HuH-7.5 (cell line): ENCODE measurements at places on chromosomes 2 and 18.

DNA sequence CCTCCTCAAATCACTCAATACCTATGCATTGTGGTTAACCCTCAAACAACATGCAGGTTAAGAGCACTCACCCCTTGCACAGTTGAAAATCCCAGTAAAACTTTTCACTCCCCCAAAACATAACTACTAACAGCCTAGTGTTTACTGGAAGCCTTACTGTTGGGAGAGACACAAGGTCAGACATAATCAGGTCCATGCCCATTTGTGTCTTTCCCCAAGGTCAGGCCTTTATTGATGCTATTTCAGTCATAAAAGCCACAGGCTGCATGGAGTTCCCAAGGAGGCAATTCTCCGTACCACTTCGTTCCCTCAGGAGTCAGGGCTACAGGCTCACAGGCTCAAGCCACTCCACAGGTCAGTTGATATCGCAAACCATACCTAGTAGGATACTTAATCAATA is 180.2 kb downstream of the NCK2 start:
- no peak for DNase-seq

GRCh38 chr2:136112317-136113208 is 5.4 kb downstream of the CXCR4 start:
- no peak for DNase-seq

DNA sequence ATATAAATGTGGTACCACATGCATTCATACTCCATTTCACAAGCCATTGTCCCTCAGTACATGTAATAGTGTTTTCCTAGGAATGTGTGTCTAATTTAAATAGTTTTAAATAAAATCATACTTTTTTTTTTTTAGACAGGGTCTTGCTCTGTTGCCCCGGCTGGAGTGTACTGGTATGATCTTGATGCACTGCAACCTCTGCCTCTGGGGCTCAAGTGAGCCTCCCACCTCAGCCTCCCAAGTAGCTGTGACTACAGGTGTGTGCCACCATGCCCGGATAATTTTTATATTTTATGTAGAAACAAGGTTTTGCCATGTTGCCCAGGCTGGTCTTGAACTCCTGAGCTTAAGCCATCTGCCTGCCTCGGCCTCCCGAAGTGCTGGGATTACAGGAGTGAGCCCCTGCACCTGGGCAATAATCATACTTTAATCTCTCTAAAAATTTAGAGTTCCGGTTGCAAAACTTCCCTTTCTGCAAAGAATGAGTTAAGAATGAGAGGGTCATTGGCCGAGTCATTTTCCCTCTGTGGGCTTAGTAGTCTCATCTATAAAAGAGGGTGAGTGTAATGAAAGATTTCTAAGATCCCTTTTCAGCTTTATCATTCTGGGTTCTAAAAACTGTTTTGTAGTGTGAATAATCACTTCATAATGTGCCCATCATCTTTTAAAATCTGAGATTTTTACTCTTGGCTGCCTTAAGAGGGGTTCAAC is 116.0 kb upstream of the PELI1 start:
- DNase-seq = no peak

- DNase-seq = no peak
Measured at GRCh38 chr2:171084128-171084527, 76.6 kb downstream of the TLK1 start.

GRCh38 chr18:38406607-38407006 is 841.0 kb upstream of the CELF4 start:
- DNase-seq = no peak

DNA sequence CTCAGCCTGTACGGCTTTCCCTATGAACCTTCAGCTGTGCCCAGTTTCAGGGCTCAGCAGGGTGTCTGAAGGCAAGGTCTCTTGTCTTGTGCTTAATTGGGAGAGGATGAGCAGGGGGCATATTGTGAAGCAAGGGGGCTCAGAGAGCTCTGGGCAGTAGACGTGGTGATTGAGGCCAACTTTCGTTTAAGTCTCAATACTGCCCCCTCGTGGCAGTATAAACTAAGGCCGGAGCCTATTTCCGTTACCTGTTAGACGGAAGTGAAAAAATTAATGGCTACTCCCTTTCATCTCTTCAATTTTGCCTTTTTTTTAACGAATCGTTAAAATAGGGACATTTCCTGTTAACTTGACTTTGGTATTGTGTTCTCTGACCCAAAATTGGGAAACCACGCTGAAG is 193.4 kb downstream of the TDRD15 start:
- peak; percentile 27 for DNase-seq

DNA sequence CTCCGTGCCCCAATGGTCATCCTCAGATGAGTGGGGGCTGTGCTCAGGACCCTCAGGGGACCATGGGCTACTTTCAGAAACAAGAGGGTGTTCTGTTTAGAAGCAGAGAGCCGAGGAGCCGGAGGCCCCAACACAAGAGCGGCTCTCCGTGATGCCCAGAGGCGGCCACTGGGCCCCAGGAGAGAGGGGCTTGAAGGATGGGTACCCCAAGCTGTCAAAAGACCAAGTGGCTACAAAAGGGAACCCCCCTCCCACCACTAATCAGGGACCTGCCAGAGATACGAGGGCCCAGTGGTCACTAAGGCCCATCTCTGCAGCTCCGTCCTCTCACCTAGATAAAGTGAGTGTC is 93.6 kb downstream of the HDAC4 start:
- DNase-seq = no peak

- DNase-seq = no peak
Measured at GRCh38 chr2:25222477-25223121, 54.2 kb upstream of the POMC start.

DNA sequence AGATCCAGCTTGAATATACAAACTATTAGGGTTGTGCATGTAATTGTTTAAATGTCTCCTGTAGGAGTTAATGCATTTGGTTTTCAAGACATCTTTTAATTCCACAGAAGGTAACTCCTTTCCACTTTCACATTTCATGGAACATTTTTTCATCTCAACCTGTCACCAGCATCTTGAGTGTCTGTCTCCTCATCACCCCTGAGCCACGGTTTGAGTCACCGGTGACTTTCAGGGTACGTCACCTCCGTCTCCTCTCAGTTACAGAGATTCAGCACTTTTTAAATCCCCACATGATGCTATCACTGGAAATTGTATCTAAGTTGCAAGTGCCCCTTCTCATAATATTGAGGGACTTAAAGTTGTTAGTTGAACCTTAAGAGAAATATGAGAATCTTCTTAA is 25.3 kb downstream of the GPR55 start:
- no peak for DNase-seq

- DNase-seq = no peak
Measured at GRCh38 chr2:9002637-9003365, 683 bp downstream of the MBOAT2 start.

DNA sequence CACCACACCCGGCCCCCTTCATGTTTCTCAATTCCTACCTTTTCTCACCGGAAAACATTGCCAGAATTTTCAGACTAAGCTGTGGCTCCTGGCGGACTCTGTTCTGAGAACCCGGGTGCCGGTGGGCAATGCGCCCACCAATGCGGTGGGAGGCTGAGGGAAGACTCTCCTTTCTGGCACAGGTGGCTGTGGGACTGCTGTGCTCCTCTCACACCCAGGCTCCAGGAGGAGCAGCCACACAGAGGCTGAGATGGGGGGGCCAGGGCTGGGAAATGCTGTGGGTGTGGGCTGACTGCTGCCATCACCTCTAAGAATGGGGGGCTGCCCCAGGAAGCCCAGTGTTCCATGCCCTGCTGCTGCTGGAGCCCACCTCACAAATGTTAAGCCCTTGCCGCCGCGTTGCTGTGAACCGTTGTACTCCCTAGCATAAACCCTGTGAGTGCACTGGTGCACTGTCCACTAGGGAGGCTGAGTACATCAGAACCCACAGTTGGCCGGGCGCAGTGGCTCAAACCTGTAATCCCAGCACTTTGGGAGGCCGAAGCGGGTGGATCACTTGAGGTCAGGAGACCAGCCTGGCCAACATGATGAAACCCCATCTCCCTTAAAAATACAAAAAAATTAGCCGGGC is 152.6 kb downstream of the LDLRAD4 start:
- no peak for DNase-seq

GRCh38 chr2:188576651-188577050 is 285.0 kb downstream of the GULP1 start:
- no peak for DNase-seq

GRCh38 chr2:64934530-64934929 is 54.7 kb upstream of the SLC1A4 start:
- DNase-seq = no peak

GRCh38 chr2:45567974-45568789 is 42.9 kb downstream of the SRBD1 start:
- DNase-seq = no peak

- no peak for DNase-seq
Measured at GRCh38 chr2:236852977-236853374, 232.7 kb upstream of the COPS8 start.

- no peak for DNase-seq
Measured at GRCh38 chr2:74026687-74027241, 42.1 kb downstream of the TET3 start.

GRCh38 chr18:7370375-7370774 is 139.5 kb downstream of the LRRC30 start:
- DNase-seq = no peak

DNA sequence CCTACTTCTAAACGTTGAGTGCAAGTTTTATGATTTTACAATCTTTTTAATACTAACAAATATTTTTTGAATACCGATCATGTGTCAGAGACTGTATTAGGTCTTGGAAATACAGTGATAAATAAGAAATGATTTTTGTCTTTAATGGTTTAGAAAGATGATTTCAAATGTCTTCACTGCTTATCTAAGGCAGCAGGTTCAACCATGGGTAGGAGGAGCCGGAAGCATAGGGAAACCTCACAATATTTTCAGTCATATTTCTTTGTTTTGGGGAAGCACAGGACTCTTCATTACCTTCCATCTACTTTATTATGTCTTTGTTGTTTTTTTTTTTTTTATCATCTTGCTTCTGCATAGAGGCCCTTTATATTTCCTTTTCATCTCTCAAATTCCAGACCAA is 165.2 kb upstream of the EPC2 start:
- no peak for DNase-seq

GRCh38 chr2:85709401-85709811 is 15.2 kb downstream of the GNLY start:
- no peak for DNase-seq

DNA sequence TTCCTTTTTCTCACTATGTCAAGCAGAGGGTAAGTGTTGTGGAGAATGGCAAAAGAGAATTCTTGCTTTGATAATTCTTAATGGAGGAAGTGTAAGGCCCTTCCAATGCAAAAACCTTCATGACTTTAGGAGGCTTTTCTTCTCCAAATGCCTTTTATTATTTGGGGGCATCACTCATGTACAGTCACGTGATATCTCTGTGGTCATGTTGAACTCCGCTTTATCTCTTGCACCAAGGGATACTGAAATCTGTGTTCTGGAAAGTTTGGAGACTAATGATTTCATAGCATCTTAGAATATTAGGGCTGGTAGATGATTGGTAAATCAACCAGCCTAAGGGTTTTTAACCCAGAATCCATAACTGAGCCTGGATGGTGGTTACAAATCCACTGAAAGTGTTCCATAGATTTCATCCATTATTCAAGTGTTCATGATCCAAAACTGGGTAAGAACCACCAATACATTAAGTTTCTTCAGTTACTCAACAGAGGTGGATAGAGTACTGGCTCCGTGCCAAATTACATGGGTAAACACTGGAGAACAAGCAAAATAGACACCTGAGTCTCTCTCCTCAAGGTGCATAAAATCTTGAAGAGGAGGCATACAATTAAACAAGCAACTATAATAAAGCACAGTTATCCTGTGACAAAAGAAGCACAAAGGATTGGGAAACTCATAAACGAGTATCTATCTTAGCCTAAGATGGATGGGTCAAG is 169.6 kb upstream of the EPHA4 start:
- DNase-seq = no peak

- DNase-seq = no peak
Measured at GRCh38 chr2:189683348-189683747, 8.9 kb downstream of the ANKAR start.

GRCh38 chr2:145906354-145906753 is 1386.4 kb upstream of the ZEB2 start:
- no peak for DNase-seq

DNA sequence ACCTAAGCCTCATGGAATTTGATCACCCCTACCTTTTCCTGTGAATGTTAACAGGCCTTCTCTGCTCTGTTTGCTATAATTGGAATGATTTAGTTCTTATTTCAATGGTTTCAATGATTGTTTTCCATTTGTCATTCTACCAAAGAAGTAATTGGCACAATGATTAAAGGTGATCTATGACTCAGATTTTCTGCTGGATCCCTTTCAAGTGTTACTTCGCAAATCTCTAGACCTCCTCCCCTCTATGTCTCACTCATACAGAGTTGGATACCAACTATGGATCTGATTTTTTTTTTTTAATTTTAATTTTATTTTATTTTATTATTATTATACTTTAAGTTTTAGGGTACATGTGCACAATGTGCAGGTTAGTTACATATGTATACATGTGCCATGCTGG is 29.6 kb upstream of the FAM117B start:
- DNase-seq = no peak

GRCh38 chr2:235496239-235496621 is 2.4 kb downstream of the AGAP1 start:
- no peak for DNase-seq

DNA sequence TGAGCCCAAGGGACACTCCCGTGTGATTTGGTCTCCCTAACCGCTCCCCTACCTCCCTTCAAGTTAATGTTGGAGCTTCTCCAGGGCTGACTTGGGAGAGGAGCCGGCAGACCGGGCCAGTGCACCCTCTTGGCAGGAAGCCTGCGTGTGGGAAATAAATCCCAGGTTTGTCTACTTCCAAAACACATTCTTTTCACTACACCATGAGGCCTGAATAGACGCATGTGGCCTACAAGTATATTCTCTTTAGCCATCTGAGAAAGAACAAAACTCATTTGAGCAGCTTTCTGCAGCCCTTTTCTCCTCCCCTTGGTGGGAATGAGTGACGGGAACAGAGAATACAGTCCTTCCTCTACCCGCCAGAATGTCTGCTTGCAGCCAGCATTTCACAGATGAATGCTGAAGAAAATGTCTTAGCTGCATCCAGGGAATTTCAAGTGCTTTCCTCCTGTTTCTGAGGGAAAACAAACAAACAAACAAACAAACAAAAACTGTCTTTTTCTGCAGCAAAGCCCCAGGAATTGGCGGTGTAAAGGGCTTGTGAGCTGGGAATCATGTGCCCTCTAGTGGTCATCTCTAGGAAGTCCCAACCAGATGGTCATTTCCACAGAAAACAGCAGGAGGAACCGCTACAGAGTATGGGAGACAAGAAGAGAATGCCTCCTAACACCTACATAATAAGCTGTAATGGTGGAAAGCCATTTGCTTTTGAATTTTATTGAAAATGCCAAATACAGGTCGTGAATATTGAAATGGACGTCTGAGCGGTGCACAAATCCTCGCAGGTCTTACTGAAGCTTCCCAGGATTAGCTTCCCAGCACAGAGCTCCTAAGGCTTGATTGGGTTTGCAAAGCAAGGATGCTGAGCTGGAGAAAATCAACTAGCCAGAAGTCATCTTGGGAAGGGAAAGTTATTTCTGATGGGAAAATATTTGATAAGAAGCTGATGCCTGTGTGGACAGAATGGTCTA is 41.2 kb upstream of the DAPL1 start:
- peak; percentile 63 for DNase-seq

DNA sequence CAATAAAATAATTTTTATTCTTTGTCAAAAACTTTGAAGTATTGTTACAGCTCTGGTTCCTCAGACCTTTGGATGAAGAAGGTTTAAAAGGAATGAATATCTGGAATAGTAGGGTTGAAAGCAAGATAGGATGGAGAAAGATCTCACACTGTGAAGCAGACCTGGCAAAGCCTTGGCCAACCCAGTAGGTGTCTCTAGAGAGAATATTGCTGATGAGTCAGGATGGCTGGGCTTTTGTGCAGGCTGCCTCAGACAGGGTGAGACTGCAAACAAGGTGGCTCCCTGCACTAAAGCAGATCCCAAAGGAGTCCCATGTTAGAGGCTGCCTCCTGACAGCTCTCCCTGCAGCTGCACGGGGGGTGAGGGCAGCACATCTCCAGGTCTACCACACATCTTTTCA is 226.0 kb upstream of the ITGA4 start:
- DNase-seq = no peak
